Amniotic stem cell (primary cell): ENCODE measurements at places on chromosomes 5 and 9.

GRCh38 chr9:131312822-131313770, 23.6 kb downstream of the PLPP7 start:
- DNase-seq = no peak

- peak; percentile 78 for DNase-seq
These were observed 30.9 kb downstream of the GALNT10 start for GRCh38 chr5:154221371-154221896.

- no peak for DNase-seq
These were observed 8.4 kb downstream of the CCDC69 start for GRCh38 chr5:151215546-151215880.

DNA sequence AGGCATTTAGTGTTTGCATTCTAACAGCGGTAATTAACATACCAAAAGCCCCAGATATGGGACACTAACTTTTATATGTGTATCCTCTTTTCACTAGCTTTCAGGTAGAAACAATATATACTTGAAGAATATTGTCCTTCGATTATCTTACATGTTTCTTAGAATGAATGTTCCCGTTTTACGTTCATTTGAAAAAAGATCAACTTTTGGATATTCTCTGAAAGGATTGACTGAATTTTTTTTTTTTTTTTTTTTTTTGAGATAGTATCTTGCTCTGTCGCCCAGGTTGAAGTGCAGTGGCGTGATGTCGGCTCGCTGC, 32.2 kb upstream of the FSD1L start:
- no peak for DNase-seq

DNA sequence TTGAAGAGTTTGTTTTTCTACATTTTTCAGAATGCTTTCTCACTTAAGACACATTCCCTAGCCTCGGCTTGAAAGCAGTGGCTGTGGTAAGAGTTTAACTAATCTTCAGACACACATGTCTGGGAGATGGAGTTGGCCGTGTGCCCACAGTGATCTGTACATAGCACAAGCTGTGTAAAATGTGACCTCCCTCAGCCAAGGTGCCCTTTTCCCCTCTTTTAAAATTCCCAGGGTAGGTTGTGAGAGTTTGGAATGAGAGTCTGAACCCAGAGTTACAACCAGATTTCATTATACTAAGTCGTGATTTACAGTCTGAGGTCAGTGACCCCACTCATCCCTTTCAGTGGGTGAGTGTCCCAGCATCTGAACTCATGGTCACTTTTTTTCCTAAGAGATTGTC, 230.4 kb downstream of the DOCK8 start:
- DNase-seq = no peak

- DNase-seq = no peak
These were observed 17.6 kb upstream of the LCP2 start for GRCh38 chr5:170315154-170315553.

- DNase-seq = no peak
These were observed 3.6 kb downstream of the ALDH1A1 start for GRCh38 chr9:72949244-72949582.

DNA sequence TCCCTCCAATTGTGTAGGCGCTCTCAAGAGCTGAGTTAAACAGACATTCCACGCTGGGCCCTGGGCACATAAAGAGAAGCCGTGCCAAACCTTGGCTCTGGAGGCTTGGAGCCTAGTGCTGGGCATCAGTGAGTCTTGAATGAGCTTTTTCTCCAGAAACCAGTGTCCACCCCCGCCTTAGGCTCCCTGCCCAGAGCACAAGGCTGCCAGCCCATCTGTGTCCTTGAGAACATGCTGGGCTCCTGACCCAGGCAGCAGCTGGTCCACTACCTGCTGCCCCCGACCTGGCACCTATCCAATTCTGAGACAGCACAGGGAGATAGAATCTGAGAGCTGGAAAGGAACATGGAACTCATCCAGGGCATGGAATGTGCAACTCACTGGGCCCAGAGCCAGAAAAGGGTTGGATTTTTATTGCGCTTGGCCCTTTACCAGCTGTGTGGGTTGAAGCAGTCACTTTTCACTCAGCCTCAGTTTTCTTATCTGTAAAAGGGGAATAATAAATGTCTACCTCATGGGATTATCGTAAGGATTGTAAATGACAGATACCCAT, 92.4 kb upstream of the CPLX2 start:
- no peak for DNase-seq

- no peak for DNase-seq
These were observed 142.8 kb downstream of the ENC1 start for GRCh38 chr5:74497706-74498105.

GRCh38 chr5:109703829-109704228, 14.1 kb downstream of the MAN2A1 start:
- DNase-seq = no peak

DNA sequence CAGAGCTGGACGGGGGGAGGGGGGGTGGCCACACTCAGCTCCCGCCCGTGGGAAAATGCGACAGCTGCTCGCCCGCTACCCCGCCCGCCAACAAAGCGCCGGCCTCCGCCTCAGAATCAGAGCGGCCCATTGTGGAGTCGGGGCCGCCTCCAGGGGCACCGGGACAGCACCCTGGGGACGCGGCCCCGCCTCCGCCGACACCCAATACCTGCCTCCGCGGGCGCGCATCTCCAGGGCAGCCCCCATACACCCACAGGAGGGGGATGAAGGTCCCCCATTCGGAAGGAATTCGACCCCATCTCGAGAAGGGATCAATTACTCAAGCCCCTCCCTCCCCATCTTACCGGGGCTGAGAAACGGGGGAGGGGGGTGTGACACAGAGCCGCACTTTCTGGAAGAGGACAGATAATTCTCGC, 1.3 kb downstream of the NOTCH1 start:
- DNase-seq = no peak

DNA sequence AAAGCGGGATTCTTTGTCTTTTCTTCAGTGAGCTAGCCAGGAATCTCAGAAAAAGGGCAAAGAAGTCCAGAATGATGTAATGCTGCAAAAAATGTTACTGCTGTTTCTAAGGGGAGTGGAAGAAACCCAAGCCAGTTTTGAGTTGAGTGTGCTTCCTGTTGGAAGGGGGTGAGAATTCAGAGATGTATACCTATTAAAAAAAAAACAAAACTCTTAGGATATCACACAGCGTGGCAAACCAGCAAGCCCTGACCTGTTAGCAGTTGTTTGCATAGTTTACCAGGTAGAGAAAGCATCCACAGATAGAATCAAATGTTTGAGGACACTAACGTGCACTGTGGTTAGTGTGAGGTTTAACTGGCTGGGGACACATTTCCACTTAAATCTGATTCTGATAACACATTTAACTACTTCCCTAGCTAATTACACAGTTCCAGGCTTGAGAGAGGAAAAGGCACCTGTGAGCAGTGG, 11.4 kb downstream of the BASP1 start:
- no peak for DNase-seq

DNA sequence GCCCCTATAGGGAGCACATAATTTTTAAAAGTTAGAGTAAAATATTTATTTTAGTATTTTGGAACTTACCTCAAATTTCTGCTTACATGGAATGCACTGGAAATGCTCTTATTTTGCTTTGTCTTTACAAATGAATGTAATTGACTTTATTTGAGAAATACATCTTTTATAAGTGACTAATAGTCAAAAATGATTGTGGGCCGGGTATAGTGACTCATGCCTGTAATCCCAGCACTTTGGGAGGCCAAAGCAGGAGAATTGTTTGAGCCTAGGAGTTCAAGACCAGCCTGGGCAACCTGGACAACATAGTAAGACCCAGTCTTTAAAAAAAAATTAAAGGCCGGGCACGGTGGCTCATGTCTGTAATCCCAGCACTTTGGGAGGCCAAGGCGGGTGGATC, 5.8 kb downstream of the HMGCR start:
- DNase-seq = no peak

DNA sequence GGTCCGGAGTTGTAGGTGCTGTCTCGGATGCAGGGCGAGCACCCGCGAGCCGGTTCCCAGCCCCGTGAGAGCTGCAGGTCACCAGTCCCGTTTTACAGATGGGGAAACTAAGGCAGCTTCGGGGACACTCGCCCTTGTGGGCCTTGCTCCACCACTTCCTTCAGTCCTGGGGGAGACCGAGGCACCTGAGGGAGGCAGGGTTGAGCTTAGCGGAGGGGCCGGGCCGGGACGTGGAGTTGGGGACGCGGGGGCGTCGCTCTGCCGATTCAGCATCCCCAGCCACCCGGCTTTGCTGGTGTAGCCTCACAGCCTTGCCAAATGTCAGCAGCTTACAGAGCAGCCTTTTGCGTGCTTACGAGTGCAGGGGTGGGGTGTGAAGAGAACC, 530 bp downstream of the BBLN start:
- peak; percentile 5 for DNase-seq

DNA sequence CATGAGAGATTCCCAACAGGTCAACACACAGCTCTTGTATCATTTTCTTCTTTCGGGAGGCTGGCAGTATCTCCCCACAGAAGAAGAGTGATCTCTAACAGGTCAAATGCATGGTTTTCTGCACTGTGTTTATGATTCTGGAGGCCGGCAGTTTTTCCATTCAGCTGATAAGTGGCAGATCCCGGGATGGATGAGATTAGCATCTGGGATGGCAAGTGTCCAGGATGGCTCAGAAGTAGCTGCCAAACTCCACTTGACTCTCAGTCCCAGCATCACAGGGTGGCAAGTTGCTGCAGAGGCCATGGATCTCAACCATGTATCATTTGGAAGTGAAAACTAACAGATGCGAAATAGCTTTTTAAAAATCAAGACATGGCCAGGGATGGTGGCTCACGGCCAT, 97.8 kb upstream of the SLC44A1 start:
- DNase-seq = no peak

DNA sequence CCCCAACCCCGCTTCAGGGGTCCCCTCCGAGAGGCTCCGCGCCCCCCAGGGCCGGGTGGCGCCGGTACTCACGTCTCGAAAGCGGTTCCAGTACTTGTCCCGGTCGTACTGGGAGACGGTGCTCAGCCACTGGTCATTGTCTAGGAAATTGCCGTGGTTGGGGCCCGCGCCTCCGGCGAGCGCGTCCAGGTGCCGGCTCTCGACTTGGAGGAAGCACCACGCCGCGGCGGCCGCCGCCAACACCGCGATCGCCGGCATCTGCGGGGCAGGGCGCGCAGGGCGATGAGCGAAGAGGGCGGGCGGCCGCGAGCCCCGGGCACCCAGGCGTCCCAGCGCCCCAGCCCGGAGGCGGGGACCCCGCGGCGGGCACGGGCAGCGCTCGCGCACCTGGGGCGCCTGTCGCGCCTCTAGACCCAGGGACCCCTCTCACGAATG, 808 bp downstream of the SPOCK1 start:
- DNase-seq = no peak

DNA sequence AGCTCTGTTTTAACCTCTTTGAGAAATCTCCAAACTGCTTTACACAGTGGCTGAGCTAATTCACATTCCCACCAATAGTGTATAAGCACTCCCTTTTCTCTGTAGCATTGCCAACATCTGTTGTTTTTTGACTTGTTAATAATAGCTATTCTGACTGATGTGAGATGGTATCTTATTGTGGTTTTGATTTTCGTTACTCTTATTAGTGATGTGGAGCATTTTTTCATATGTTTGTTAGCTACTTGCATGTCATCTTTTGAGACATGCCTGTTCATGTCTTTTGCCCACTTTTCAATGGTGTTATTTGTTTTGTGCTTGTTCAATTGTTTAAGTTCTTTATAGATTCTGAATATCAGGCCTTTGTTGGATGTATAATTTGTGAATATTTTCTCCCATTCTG, 225.2 kb upstream of the TRPC7 start:
- no peak for DNase-seq

- DNase-seq = no peak
These were observed 24.8 kb downstream of the ABLIM3 start for GRCh38 chr5:149166128-149166527.

DNA sequence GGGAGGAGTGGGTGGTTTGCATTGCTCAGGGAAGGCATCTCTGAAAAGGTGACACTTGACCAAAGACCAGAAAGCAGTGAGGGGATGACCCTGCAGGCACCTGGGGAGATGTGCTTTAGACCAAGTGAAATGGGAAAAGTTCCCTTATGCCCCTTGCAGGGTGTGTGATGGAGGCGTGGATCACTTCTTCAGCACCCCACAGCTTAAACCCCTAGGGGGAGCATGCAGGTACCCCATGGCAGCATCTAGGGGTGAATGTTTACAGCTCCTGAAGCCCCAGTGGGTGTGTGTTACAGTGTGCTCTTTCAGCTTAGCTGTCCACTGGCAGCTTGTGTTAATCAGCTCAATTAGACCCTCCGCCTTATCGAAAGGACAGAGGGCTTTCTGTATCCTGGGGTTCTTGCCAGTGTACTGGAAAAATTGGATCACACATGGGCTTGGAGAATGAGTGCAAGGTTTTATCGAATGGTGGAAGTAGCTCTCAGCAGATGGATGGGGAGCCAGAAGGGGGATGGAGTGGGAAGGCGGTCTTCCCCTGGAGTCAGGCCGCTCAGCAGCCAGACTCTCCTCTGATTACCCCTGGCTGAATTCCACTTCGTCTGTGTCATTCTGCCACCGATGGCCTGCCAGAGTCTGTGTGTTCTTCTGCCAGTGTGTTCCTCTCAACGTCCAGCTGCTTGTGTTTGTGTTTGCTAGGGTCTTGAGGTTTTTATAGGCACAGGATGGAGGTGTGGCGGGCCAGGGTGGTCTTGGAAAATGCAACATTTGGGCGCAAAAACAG, 6.3 kb downstream of the BHMT2 start:
- no peak for DNase-seq

DNA sequence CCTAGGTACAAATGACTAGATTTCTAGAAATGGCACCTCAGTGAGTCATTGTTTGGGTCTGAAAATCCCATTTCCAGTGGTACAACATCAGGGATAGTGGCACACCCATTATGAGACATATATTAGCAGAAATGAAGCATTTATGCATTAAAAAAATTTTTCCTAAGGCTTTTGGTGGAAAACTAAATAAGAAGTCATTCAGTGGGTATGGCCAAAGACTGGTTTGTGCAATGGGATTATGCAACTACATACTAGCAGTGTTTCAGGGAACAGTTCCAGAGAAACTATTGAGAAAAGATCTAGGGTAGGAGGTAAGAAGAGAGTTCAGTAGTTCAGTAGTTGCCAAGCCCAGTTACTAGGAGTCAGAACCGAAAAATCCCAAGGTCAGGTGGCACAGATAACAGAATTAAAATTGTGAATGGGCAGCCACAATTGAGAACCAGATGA, 106.5 kb upstream of the HAPLN1 start:
- DNase-seq = no peak

DNA sequence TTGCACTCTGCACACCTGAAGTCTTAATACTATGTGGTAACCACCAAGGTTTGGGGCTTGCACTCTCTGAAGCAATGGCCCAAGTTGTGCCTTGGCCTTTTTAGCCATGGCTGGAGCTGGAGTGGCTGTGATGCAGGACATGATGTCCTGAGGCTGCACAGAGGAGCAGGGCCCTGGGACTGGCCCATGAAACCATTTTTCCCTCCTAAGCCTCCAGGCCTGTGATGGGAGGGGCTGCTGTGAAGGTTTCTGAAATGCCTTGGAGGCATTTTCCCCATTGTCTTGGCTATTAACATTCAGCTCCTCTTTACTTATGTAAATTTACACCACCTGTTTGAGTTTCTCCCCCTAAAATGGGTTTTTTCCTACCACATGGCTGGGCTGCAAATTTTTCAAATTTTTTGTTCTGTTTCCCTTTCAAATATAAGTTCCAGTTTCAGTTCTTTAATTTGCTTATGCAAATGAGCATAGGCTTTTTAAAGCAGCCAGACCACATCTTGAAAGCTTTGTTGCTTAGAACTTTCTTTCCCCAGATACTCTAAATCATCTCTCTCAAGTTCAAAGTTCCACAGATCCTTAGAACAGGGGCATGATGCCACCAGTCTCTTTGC, 237.4 kb upstream of the DMAC1 start:
- DNase-seq = no peak
